SK-N-SH treated with all-trans-retinoic acid at 6 μM for 48 hours (cell line): ENCODE measurements at places on chromosomes 7 and 10.

DNA sequence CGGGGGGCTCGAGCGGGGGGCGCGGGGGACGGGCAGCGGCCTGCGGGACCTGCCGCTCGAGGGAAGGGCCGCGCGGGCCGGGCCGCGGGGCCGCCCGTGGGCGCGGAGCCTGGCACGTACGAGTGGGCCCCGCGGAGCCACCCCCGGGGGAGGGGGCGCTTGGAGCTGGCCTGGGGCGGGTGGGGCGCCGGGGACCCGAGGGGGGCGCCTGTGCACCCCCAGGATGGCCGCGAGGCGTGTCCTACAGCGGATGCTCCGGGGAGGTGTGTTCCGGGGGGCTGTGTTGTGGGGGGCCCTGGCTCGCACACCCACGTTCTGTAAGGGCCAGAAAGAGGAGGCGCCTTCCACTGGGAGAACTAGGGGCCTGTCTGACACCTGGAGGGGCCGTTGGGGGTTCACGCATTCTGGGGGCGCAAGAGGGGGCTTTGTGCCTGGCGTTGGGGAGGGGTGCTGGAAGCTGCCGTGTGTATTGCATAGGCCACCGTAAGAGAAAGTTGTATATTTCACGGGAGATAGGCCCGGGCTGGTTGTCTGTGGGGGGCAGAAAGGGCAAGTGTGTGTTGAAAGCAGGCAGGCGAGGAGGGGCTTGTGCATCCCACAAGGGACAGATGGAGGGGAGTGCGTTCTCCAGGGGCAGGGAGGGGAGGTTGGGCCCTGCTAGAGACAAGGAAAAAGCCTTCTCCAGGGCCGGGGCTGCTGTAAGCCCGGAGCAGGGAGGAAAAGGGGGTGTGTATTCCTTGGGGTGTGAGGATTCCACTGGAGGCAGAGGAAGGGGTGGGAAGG, 663 bp downstream of the VPS37D start:
- ATAC-seq, result peak; percentile 47

DNA sequence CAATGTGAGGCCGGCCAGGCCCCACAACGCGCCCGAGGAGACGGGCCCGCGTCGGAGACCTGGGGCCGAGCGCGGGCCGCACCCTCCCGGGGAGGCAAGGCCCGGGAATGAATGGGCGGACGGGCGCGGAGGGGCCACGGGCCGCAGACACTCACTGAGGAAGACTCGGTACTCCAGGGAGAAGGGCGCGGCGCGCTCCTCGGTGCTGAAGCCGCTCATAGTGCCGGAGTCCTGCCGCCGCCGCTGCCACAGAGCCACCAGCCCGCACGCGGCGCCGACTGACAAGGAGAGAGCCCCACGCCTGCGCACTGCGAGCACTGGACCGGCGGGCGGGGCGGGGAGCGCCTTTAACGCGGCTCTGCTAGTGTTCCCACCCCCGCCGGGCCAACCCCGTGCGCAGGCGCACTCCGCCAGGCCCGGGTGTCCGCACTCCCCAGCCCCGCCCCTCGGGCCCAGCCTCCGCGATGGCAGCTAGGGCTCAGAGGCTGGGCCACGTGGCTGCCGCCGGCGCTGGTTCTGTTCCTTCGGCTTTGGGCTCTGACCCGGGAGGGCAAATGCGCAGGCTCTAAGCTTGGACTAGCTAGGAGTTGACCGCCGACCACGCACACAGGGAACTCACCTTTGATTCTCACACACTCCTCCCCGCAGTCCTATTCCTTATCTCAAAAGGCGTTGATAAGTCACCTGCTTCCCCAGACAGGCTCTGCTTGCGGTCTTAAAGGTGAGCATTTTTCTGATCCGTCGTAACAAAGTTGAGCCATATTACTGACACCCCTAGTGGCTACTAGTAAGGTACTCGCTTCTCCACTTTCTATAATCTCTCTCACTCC, at the start of gene PPA1:
Gene PPA1, minus strand, starts transcription at position 321 of the 830 bp plus-strand sequence. Its CDS starts 102 bp downstream, at position 219.
- ATAC-seq, result peak; percentile 92

DNA sequence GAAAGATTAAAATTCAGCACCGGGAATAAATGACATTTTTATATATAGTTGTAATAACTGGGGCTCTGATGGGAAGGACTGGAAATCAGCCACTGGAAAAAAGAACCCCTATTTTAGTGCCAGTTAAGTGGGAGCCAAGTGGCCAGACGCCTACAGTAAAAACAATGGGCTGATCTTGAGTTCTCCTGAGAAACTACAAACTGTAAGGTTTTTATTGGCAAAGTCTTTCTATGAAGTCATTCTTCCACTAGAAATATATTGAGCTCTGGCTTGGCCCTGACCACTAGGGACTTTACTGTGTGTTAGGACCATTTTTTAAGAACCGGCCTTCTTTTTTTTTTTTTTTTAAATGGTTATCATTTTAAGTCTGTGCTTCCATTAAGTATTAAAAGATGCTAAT, 79.6 kb downstream of the ZNF22 start:
- no peak for ATAC-seq

- peak; percentile 100 for ATAC-seq
Measured at GRCh38 chr7:32427769-32428291, 62.4 kb downstream of the LSM5 start.

- ATAC-seq, result peak; percentile 74
Measured at GRCh38 chr7:22137026-22137425, 191.3 kb upstream of the CDCA7L start.

GRCh38 chr7:134452991-134453473, 5.9 kb downstream of the AKR1B1 start:
- no peak for ATAC-seq

DNA sequence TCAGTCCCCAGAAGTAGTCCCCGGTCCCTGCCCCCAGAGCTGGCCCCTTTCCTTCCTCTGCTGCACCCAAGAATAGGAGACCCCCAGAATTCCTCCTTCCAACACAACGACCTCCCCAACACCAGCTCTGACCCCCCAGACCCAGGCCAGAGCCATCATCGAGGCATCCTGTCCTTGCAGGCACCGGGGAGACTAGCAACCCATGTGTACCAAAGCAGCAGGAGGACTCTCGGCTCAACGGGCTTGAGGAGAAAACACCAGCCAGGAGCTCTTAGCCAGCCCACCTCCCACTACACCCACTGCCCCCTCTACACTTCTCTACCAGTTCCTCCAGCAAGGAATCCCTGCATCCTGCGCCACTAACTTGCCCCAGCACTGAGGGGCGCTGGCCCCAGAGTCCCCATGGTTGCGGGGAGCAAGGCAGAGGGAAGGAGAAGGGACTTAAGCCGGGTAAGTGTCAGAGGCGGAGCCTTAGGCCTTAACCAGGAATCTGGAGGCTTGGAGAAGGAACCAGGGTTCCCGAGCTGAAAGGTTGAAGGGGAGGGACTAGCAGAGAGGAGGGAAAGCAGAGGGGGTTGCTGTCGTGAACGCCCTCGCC, 3.9 kb downstream of the GRID1 start:
- ATAC-seq, result no peak

DNA sequence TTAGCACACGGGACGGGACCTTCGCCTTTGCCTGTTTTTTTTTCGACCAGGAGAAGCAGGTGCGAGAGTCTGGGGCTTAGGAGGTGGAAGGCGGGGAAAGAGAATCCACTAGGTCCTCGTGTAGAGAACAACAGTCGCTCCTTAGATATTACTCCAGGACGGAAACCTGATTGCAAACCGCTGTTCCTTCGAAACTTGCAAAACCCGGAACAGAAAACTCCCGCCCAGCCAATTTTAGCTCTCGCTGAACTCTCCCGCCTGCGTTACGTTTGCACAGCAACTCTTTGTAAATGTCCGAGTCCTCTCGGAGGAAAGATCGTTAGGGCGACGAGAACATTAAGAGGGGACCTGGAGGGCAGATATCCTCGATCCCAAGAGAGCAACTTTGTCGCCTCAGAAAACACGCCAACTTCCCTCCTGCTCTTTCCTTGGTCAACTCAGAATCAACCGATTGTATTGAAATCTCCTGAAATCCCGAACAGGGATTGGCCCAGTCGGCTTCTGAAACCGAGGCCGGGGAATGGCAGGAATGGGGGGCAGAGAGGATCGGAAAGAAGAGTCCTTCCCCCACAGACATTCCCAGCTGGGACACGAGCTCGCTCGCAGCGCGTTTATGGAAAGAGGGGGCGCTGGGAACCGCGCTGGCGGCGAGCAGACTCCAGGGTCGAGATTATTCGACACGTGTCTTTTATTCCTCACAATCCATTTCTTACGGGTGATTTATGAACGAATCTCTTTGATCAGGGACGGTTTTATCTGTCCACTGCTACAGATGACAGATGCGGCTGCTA, 9.9 kb downstream of the TWIST1 start:
- ATAC-seq, result peak; percentile 29

DNA sequence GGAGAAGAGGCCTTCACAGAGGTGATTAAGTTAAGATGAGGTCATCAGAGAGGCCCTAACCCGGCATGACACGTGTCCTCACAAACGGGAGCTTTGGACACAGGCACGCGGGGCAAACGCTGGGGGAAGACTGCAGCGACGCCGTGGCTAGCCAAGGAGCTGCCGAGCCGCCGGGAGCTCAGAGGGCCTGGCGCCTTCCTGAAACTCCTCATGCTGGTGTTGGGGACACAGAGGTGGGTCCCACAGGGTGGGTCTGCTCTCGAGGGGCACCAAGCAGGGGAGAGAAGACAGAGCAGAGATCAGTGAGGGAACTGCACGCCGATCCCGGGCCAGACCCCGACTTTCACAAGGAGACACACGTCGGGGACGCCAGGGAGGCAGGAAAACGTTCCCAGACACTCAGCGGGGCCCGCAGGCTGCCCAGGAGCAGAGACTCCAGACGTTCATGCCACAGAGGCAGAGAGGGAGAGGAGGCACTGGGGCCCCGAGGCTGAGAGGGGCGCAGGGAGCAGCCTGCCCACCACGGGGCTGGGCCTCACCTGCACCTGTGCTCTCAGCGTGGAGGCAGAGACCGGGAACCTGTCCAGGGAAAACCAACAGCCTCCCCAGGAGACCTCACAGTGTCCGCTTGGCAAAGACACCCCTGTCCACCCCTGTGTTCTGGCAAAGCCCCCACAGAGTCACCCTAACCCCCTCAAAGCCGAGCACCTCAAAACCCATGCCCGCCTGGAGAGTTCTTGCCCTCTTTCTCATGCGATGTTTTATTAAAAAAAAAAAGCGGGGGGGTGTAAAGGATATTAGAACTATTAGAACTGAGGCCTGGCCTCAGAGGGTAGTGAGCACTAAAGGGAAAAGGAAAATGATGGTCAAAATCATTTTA, 103.8 kb downstream of the PDGFA start:
- ATAC-seq, result no peak

DNA sequence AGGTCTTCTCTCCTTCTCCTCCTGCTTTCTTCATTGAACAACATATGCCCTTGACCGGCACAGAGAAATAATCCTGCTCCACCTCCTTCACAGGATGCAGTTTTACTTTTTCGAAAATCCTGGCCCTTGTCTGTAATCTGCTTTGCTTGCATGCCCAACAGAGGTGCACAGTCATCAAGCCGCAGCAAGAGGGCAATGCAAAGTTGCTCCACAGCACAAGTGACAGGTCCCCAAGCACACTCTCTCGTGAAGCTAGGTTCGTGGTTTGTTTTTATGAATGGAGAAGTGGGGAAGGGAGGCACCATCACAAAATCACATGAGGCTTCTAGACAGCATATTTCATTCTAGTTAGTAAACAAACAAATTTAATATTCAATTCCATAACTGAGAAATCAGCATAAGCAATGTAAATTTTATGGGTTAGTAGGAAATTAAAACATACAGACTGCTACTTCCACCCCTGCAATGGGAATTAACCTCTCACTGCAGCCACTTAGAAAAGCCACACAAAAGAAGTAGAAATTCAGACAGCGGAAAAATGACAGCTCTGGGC, 178.8 kb downstream of the TPK1 start:
- ATAC-seq, result no peak

DNA sequence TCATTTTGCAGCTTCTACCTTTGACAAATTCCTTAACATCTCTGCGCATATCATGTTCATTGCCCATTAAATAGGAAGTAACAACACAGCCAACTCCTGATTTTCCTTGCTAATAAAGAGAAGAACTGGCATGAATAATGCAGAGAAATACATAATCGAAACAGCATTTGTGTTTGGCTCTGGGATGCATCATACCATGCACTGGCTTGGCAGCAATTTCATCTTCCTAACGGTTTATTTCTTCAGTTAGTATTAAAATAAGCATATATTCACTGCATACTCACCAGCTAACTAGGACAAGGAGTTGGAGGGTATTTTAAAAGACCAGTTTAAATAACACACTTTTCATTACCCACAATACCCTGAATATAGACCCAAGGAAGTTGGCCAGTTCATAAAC, 132.5 kb downstream of the ITGA8 start:
- no peak for ATAC-seq

DNA sequence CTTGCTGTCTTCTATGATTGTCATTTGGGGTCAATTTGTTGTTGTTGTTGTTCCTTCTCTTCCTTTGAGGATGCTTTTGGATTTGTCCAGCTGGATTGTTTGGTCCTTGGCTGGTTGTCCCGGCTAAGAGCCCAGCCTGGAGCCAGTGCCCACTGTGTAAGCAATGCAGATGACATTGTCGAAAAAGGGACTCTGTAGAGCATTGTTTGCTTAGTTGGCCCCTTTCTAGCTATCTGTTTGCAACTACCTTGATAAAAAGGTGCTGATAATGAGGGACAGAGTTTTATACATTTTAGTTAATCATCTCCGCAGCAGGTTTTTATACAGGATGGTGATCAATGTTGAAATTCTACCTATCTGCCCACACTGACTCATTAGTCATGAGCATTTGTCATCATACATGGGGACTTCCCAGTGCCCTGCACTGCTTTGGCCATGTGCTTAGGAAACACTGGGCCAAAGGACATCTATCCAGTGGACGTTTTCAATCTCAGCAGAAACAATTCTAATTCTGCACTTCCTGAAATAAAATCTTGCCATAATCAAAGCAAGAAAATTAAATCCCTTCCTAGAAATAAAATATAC, 311.9 kb downstream of the GRM8 start:
- ATAC-seq, result no peak

- ATAC-seq, result no peak
Measured at GRCh38 chr10:14271621-14272020, 59.1 kb downstream of the FRMD4A start.

DNA sequence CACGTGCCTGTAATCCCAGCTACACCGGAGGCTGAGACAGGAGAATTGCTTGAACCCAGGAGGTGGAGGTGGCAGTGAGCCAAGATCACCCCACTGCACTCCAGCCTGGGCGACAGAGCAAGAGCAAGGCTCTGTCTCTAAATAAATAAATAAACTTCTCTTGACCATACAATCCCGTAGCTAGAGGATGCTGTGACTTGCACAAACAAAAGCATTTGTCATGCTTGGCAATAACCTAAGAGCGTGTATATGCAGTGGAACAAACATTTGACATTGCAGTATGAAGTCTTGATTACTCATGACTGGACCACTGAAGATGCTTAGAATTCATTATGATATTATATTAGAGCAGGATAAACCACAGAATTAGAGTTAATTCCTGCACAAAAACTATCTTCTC, 1.4 kb upstream of the C7orf57 start:
- ATAC-seq, result no peak
